ENCODE measurements at places on chromosomes 1 and 21.

GRCh38 chr21:45870851-45871615, 110.5 kb upstream of the COL6A1 start:
- DNase-seq = no peak

- DNase-seq = peak; percentile 68
Measured at GRCh38 chr1:8962812-8963530, 17.3 kb downstream of the CA6 start.

- no peak for DNase-seq
Measured at GRCh38 chr1:9166289-9167235, 37.7 kb upstream of the GPR157 start.

DNA sequence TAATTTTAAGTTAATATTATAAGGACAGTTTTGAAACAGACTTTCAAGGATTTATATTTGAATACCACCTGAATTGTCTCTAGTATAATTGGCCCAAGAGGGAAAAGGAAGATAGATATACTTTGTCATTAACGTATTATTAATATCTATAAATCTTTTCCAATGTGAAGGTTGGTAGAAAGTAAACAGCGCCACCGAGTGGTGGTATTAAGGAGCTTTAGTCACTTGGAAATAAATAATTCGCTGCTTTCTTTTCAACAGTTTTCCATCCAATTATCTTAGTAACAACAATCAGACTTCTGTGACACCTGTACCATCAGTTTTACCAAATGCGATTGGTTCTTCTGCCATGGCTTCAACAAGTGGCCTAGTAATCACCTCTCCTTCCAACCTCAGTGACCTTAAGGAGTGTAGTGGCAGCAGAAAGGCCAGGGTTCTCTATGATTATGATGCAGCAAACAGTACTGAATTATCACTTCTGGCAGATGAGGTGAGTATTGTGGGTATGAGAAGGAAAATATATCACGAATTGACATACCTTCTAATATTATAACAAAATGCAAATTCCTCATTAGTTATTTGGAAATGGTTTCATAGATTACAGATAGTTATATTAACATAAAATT, 37.7 kb downstream of the SH3GLB1 start:
- no peak for DNase-seq

DNA sequence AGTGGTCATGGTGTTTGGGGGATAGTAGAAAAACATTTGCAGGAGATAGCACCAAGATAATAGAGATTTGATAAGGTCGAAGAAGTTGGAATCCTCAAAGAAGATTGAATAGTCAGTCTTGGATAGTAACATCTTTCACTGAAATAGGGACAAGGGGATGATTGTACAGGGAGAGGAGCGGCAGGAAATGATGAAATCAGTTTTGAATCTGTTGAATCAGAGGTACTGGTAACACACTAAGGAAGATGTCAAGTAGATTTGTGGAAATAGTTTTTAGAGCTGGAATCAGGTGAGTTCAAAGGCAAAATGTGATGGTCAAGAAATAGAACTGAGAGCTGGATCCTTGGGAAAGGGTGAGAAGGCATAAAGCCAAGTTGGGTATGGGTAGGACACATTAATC, 26.5 kb downstream of the CAP1 start:
- DNase-seq = no peak

Data from DMS153 (cell line).